CD4-positive, alpha-beta T cell treated with Interleukin-2 at 100 ng/mL for 4 hours (primary cell): ENCODE measurements at places on chromosomes 6 and 20.
A peak's percentile ranks its signal among the peaks of the same experiment; 100 is the strongest.

GRCh38 chr6:32369660-32370059 is 2.0 kb downstream of the TSBP1 start:
- no peak for DNase-seq

GRCh38 chr6:49633541-49633940 is 3.1 kb downstream of the RHAG start:
- no peak for DNase-seq

DNA sequence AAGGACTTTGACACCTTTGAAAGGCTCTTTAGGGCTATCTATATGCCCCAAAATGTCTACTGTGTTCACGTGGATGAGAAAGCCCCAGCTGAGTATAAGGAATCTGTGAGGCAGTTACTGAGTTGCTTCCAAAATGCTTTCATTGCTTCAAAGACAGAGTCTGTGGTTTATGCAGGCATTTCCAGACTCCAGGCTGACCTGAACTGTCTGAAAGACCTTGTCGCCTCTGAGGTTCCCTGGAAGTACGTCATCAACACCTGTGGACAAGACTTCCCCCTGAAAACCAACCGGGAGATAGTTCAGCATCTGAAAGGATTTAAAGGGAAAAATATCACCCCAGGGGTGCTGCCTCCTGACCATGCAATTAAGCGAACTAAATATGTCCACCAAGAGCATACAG is 65.2 kb downstream of the GCNT2 start:
- no peak for DNase-seq

GRCh38 chr20:18645196-18645745 is 57.4 kb downstream of the DTD1 start:
- no peak for DNase-seq

DNA sequence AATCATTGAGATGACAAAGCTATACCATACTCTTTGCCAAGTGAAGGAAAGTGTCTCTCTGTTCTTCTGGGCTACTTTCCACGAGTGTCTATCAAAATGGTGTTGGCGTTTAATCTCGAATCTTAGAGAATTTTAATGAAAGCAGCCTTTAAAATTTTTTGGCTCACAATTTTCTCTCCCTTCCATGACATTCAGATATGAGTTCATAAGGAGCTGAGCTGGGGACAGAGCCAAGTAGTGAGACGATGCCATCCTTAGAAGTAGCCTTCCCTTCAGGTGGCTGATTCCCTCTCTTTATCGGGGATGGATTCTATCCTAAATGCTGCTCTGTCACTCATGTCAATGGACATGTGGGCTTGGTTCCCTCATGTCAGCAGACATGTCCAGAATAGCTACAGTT is 132.8 kb downstream of the GRM1 start:
- no peak for DNase-seq

- DNase-seq = no peak
Observed at GRCh38 chr6:112321941-112322424, 25.1 kb upstream of the RFPL4B start.

DNA sequence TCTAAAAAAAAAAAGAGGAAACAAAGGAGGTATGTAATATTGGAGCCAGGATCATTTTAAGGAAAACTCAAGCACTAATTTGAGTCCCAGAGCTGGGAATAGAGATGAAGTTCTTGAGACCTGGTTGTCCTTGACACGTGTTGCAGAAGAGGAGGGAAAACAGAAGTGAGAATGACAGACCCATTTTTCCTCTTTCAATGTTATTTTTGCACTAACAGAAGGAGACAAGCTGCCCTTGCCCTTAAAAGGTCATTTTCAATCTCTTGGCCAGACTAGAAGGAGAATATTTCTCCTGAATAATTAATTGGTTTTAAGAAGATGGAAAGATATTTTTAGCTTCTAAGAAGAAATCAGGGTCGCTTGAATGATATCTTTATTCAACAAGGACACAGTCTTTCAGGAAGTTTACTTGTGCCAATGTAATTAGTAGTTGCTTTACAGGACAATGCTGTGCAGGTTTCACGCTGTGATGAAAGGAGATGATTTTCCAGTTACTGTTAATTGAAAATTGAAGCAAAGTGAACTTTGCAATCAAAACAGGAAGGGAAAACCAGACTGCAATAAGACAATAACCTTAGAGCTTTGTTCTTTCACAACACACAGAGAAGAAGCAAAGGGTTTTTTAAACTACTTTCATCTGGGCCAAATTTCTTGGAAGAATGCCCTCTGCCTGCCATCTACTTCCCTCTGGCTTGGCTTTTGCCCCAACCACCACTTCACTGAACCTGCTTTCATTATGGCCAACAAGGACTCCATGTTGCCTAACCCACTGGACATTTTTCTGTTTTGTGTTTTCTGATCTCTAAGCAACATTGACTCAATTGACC is 107.8 kb upstream of the SHLD1 start:
- no peak for DNase-seq

- DNase-seq = no peak
Observed at GRCh38 chr6:11333132-11333849, 100.8 kb upstream of the NEDD9 start.

GRCh38 chr6:135195522-135195921 is 14.4 kb downstream of the MYB start:
- no peak for DNase-seq

DNA sequence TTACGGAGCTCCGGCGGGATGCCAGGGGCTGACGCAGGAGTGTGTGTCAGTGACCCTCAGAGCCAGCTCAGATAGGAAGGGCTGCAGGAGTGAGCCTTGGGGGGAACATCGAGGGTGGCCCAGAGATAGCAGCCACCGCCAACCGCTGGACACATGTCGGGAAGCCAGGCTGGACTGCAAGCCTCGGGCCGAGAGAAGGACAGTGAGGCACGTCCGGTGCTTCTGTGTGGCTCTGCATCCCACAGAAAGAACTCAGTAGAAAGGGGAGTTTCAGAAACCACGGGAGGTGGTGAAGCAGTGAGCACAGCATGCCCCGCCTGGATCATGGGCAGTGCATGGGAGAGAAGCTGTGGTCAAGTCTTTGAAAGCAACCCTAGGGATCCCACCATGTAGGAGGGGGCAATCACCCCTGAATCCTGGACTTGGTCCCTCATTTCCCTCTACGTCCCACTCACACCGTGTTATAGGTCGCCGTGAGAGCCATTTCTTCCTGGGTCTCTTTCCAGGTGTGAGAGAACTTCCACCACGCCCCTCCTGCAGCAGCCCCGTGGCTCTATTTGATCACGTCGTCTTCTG is 383.7 kb upstream of the CDH4 start:
- DNase-seq = no peak

- DNase-seq = no peak
Observed at GRCh38 chr6:16802071-16802470, 40.8 kb upstream of the ATXN1 start.

- DNase-seq = no peak
Observed at GRCh38 chr6:143000811-143001210, 55.8 kb upstream of the HIVEP2 start.

DNA sequence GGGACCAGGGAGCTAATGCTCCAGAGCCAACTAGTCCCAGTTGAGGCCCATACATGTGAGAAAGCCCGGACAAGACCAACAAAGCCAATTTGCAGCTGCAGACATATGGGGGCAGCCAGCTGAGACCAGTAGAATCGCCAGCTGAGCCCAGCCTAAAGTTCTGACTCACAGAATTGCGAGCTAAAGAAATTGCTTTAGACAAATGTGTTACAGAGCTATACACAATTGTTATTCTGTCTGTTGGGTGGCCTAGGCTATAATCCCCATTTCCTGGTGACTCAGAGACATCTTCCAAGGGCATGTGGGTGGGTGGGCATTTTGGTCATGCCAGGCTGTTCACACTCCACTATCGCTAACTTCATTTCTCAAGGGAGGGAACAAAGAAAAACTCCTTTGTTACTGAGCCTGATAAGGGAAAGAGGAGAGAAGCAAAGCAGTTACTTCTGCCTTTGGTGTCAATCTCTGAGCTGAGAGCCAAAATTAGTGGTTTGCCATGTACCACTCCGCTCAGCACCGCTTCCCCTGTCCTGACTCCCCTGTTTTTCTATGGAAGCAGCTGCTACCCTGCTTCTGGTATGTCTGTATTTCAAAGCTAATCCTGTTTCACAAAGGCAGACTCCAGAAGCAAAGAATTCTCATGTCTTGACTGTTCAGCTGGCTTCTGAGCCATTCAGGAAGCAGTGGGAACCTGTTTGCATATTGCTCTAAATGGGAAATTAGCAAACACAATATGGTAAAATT is 26.1 kb downstream of the SCP2D1 start:
- no peak for DNase-seq

DNA sequence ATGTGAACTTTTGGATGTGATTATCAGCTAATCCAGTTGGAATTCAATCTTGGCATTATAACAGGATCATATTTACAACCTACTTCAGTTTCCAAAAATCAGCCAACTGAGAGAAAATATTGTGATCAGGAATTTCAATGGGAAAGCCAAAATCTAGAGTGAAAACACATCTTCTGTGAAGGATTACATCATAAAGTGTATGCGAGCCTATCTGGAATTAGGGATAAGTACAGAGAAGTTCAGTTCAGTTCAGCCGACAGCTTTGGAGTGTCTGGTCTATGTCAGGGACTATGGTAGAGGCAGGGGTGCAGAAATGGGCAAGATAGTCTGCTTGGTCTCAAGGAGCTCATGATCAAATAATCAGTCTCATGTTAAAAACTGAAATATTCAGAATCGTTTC is 12.3 kb upstream of the PRIM2 start:
- no peak for DNase-seq

DNA sequence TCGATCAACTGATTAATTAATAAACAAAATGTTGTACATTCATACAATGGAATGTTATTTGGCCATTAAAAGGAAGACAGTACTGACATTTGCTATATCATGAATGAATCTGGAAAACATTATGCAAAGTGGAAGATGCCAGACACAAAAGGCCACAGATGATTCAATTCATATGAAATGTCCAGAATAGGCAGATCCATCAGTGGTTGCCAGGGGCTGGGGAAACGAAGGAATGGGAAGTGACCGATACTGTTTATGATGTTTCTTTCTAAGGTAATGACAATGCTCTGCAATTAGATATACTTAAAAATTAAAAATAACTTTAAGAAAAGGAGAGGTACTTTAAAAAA is 37.2 kb downstream of the ELOVL5 start:
- no peak for DNase-seq

DNA sequence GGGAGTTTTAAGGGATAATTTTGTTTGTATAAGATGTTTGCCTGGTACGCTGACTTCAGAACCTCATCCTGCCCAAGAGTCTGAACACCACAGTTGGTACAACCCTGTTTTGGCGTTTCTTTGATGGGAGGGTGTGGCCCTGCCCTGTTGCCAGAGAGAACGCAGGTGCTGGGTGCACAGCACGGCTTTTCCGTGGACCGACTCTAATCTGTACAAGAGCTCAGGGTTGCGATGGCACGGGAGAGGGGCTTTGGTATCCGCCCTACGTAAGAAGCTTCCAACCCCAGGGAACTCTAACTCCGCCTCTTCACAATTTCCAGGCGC is 1.3 kb downstream of the CYP24A1 start:
- no peak for DNase-seq

- no peak for DNase-seq
Observed at GRCh38 chr6:170125456-170126300, 165.2 kb downstream of the DLL1 start.

GRCh38 chr6:31836474-31837368 is 9.2 kb downstream of the HSPA1B start:
- peak; percentile 18 for DNase-seq

GRCh38 chr6:115091461-115091860 is 748.6 kb upstream of the HS3ST5 start:
- no peak for DNase-seq

DNA sequence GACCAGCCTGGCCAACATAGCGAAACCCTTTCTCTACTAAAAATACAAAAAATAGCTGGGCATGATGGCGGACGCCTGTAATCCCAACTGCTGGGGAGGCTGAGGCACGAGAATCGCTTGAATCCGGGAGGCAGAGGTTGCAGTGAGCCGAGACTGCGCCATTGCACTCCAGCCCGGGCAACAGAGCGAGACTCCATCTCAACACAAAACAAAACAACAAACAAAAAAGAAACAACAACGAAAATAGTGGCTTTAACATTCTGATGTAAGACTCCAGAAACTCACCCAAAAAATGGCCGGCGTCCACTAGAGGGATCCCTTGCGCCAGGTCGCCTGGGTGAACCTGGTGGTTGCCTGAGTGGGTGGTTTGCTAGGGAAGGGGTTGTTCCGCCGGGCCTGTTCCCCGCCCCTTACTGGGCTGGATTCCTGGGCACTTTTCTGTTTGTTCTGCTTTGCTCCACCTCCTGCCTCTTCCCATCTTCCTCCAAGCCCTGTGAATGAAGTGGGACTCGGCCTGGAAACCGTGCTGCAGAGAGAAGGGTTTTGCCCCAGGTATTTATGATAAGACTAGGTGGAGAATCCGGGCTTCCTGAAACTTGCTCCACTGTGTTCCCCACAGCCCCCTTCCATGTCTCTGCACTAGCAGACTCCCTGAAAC is 1.5 kb downstream of the PABPC1L start:
- DNase-seq = peak; percentile 49

DNA sequence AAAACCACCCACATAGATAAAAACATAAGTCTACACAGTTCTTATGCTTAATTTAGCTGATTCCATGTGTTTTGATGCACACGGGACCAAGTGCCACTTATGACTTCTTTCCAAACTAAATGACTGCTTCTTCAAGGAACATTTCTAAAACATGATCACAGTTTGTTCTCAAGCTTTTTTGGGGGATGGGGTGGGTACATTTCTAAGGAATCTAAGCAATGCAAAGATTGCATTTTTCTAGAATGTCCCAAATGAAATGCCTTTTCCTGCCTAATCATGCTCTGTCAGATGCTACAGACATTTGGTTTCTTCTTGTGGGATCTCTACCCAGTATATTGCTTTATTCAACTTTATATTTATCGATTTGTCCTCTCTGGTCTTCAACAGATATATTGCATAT is 496.8 kb upstream of the JAG1 start:
- no peak for DNase-seq

DNA sequence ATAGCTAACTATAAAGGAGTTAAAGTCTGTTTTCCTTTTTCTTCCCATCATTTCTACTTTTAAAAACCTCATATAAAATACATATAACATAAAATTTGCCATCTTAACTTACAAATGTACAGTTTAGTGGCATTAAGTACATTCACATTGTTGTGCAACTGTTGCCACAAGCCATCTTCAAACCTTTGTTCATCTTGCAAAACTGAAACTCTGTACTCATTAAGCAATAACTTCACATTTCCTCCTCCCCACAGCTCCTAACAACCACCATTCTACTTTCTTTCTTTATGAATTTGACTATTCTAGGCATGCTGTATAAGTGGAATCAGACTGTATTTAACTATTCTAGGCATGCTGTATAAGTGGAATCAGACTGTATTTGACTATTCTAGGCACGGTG is 4.5 kb downstream of the CCDC170 start:
- no peak for DNase-seq

DNA sequence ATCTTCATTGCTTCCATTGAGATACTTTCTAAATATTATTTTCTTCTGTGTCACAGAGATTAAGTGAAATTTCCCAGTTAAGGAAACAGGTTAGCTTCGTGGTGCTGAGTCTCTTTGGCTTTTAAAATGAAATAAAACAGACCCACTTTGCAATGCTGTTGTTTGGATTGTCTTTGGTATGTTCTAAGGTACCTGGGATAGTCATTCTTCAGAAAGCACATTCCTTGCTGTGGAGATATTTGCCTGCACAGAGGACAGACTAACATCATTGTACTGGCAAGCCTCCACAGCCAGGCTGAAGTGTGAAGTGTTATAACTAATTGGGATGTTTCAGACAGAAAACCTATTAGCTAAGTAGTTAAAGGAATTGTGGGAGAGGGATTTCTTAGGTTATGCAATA is 148.8 kb upstream of the EPHA7 start:
- DNase-seq = no peak
